AG04449 (cell line): ENCODE measurements at places on chromosomes 12 and 14.

- DNase-seq, result no peak
Observed at GRCh38 chr12:130354407-130354806, 16.7 kb downstream of the PIWIL1 start.

GRCh38 chr12:71400481-71400880, 39.1 kb upstream of the LGR5 start:
- DNase-seq, result no peak

GRCh38 chr12:91988086-91988923, 157.3 kb downstream of the BTG1 start:
- DNase-seq, result no peak

DNA sequence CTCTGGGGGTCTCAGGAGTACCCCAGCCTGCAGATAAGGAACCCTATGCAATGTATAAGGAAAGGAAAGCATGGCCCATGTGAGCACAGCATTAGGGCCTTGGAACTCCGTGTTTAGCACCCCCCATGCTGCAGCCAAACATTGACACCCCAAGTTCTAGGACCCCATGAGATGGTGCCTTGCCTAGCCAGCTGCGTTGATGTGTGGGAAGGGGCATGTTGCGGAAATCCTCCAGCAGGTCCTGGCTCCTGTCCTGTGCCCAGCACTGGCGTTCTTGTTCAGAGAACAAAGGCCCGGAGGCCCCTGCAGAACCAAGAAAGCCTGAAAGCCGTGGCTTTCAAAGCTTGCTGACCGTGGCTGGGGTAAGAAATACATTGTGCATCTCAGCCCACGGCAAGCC, 99.4 kb upstream of the DIO3 start:
- no peak for DNase-seq

GRCh38 chr12:6313326-6313940, 3.0 kb downstream of the PLEKHG6 start:
- no peak for DNase-seq

GRCh38 chr12:24617471-24617870, 331.4 kb downstream of the BCAT1 start:
- no peak for DNase-seq

DNA sequence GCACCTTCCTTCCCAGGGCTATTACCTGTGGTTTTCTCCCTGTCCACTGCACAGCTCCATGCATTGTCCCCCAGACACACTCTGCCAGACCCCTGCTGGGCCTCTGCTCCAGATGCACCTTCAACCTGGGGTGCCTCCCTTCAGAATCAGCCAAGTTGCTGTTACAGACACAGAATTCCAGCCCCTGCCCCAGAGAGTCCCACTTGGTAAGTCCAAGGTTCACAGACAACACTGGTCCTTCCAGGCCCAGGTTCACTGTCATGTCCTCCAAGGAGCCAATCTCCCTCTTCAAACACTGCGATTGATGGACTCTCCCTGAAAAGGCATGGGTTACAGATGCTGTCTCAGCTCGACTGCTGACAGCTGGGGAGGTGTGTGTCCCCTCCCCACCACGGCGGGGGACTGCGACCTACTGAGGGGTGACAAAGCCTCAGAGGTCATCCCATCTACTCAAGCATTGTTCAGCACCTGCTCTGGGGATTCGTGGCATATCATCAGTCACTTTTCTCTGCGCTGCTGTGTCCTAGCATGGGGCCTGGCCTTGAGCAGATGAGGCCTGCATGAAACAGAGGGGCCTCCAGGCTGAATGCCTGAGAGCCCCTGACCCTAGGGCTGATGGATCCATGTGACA, 24.3 kb downstream of the CALM1 start:
- DNase-seq, result no peak

DNA sequence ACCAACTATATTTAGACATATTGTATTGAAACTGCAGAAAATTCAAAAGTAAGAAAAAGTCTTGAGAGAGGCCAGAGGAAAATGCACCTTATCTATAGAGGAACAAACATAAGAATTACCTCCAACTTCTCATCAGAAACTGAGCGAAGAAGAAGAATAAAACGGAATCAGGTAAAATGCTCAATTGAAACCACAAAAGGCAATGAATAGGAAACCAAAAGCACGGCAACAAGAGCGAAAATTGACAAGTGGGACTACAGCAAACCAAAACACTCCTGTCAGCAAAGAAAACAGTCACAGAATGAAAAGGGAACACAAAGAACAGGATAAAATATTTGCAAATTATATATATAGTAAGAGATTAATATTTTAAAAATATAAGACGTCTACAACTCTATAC, 61.9 kb upstream of the PARP11 start:
- no peak for DNase-seq

GRCh38 chr12:52155048-52155868, 36.6 kb downstream of the KRT80 start:
- DNase-seq, result no peak

GRCh38 chr12:118611295-118611694, 234.9 kb downstream of the SUDS3 start:
- no peak for DNase-seq

GRCh38 chr14:35875296-35875695, 49.2 kb downstream of the BRMS1L start:
- DNase-seq, result no peak

- no peak for DNase-seq
Observed at GRCh38 chr14:45204241-45204640, 48.8 kb downstream of the MIS18BP1 start.

- DNase-seq, result no peak
Observed at GRCh38 chr14:103395244-103395643, 10.0 kb downstream of the MARK3 start.

GRCh38 chr12:24922090-24922489, 26.8 kb downstream of the BCAT1 start:
- DNase-seq, result no peak

- DNase-seq, result no peak
Observed at GRCh38 chr14:39682582-39682981, 250.3 kb upstream of the FBXO33 start.

GRCh38 chr12:86917121-86917520, 660.9 kb upstream of the MGAT4C start:
- DNase-seq, result no peak

GRCh38 chr14:102498678-102499265, 10.8 kb downstream of the ANKRD9 start:
- DNase-seq, result no peak

- no peak for DNase-seq
Observed at GRCh38 chr12:65162609-65163008, 6.8 kb upstream of the LEMD3 start.

DNA sequence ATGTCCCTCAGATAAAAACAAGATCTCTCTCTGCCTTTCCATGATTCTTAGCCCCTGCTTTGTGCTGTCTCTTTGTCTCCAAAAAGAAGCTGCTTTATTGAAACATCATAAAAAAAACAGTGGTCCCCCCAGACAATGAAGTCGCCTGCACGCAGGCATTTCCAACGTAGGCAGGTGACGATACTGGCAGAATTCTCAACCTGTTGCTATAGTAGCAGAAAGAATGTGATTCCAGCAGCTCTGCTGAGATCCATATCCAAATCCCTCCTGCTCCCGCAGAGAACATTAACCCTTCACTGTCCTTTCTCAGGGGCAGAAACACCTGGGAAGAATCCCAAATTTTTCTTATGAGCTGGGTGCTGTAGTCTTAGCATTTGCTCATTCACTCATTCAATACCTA, 84.8 kb downstream of the STON2 start:
- DNase-seq, result no peak

GRCh38 chr14:73234029-73234428, 3.3 kb upstream of the PAPLN start:
- DNase-seq, result no peak

GRCh38 chr12:127538316-127538715, 728.7 kb upstream of the TMEM132C start:
- DNase-seq, result no peak

DNA sequence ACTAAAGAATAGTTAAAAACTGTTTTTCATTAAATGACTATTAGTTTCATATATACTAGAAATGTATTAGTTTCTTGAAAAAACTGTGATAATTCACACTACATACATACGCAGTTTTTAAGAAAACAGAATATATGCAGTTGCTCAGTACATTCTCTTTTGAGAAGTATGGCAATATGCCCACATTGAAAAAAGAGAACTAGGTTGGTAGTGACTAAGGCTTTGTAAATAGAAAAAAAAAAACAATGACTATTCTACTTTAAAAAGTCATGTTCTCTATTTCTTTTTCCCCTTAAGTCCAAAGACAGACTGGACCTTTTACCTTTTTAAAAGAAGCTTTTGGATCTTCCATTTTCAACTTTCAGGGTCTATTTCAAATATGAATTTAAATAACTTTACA, 25.0 kb downstream of the SNX6 start:
- no peak for DNase-seq

DNA sequence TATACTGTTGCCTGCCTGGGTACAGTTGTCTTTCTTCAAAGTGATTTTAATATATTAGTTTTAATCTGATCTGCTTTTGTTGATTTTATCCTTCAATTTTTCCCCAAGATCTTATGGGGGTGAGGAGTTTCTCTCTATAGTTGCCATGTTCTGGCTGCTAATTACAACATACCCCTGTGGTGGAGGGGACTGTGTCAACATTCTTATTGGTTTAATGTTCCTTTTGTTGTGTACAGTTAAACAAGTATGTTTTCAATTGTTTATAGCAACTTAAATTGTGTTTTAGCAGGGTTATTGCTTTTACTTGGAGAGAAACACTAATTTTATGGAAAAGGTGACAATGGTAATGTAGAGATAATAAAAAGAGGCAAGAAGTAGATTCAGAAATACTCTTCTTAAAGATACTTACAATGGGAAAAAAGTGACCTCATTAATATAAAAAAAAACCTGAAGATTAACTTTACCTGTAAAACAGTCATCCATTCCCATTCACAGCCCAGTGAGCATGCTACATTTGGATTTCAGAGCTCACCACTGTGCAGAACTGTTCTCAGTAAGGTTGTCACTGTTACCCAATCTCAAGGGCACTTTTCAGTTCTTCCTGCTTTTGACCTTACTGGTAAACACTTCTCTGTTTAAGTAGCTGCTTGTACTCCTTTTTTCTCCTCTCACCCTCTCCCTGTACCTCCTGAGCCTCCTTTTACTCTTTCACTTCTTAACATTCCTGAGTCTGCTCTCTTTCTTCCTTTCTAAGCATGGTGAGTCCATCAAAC, 8.1 kb upstream of the LRRK2 start:
- DNase-seq, result no peak

DNA sequence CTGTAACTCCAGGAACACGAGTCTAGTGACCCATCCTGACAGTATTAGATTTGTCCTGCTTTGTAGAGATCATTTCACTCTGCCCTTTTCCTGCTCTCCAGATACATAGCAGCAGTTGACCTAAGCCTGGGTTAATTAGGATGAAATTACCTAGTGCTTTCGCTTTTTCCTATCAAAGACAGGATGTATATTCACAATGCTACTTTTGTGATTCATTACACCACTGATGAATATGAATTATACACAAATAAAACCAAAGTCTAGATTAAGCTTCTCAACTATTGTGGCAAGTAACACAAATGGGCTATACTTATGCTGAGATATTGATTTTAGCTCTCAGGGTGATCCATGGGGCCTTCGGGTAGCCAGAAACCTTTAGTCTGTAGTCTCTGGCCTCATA, 17.9 kb downstream of the CERS5 start:
- no peak for DNase-seq

- DNase-seq, result no peak
Observed at GRCh38 chr14:95507174-95507573, 9.3 kb downstream of the SYNE3 start.

- DNase-seq, result no peak
Observed at GRCh38 chr12:92803903-92804302, 101.1 kb downstream of the PLEKHG7 start.

GRCh38 chr12:106188256-106188655, 49.5 kb upstream of the NUAK1 start:
- no peak for DNase-seq

DNA sequence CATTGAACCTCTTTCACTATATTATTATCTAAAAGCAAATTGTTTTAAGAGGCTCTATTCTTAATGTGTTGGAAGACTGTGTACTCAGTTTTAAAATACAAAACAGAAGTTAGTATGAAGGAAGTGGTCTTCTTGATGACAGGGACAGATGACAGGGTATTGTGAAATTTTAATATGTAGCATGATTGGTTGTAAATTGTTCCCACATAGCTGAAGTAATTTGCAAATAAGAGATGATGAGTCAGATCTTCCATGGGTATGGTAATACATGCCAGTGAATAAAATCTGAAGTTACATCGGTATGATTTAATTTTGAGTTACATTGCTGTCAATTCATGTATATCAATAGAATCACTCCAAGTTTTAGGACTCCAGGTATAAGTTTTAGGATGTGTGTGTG, 454.8 kb downstream of the AEBP2 start:
- DNase-seq, result no peak

DNA sequence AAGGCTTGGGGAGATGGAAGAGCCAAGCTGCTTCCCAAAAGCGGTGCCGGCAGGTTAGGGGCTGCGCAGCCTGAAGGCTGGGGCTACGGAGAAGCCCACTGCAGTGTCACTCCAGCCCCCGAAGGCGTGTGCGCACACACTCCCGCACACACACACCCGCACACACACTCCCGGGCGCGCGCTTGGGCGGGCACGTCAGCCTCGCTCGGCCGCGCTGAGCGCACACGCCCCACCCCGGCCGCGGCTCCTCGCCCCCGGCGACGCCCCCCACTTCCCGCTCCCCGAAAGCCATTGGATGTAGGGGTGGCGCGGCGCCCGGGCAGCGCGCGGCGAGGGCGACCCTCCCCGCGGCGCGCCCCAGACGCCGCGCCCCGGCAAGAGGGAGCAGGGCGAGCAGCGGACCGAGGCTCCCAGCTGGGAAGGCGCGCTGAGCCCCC, at the start of gene KCNK10:
Gene KCNK10 (minus strand): TSS at position 184 of the 437 bp plus-strand sequence. CDS start 471 bp downstream, outside the sequence.
- no peak for DNase-seq

GRCh38 chr12:130965214-130965613, 11.5 kb downstream of the ADGRD1 start:
- DNase-seq, result no peak

- DNase-seq, result no peak
Observed at GRCh38 chr14:65332141-65332871, 80.2 kb upstream of the FUT8 start.

- no peak for DNase-seq
Observed at GRCh38 chr12:63302941-63303536, 152.0 kb upstream of the AVPR1A start.

GRCh38 chr14:24366721-24367513, 1.1 kb upstream of the NFATC4 start:
- peak; percentile 81 for DNase-seq

GRCh38 chr12:119652665-119653064, 15.3 kb upstream of the PRKAB1 start:
- DNase-seq, result no peak

DNA sequence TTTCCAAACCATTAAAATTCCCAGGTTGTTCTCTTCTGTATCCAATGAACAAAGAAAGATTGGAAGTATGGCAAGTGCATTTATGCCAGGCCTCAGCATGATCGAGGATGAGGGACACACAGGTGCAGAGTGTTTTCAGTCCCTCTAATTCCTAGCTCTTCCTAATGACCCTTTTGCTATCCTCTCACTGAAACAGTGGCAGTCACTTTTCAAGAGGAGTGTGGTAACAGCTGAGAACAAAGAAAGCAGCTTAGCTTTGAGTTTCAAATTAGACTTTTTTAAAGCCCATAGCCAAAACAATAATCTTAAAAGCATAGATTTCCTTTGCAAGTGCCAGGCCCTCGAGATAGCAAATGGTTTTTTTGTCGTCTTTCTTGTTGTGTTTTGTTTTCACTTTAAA, 110.8 kb downstream of the KCNH5 start:
- no peak for DNase-seq
